ENCODE measurements at places on chromosomes 7 and 10.
A peak's percentile ranks its signal among the peaks of the same experiment; 100 is the strongest.

- no peak for DNase-seq
Observed at GRCh38 chr7:100824499-100825214, 2.7 kb downstream of the EPHB4 start.

DNA sequence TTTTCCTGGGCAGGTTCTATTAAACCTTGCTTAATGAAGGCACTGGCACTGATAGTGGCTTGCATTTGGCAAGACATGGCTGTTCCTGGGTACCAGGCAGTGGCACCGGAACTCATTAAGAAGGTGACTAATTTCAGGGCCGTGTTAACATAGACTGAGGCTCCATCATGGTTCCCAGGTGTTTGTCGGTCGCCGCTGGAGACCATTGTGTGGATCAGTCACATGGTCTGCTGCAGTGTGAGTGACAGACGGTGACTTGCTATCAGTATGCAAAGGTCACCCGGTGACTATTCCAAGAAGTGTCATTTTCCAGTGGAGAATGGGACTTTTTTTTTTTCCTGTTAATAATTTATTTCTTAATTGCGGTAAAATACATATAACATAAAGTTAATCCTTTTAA, 106.3 kb downstream of the INSYN2A start:
- no peak for DNase-seq

DNA sequence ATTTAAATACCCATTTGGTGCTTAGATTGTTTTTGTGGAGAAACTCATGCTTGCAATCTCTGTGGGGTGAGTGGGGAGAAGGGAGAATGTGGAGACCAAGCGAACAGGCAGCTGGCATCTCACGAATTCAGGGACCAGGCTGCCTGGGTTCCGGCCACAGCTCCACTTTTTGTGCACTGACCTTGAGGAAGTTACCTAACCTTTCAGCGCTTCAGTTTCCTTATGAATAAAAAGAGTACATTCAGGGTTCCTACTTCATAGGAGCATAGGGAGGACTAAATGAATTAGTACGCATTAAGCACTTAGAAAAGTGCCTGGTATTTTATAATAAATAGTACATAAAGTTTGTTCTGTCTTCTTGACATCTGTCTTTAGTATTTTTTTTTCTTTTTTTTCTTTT, 72.5 kb downstream of the PRTFDC1 start:
- DNase-seq: no peak

DNA sequence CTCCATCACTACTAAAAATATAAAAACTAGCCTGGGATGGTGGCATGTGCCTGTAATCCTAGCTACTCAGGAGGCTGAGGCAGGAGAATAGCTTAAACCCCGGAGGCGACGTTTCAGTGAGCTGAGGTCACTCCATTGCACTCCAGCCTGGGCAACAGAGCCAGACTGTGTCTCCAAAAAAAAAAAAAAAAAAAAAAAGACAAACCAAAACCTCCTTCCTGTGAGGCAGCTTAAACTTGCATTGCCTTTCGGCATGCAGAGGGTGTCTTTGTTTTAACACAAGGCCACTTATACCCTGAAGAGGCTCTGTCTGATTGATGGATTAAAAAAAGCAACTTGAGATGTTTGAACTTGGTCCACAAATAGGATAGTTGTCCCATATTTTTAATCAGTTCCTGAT, 128.4 kb upstream of the RSU1 start:
- no peak for DNase-seq

- no peak for DNase-seq
Observed at GRCh38 chr10:48705401-48705938, 20.8 kb downstream of the WDFY4 start.

- peak; percentile 69 for DNase-seq
Observed at GRCh38 chr7:134593530-134594392, 44.9 kb downstream of the AKR1B15 start.

DNA sequence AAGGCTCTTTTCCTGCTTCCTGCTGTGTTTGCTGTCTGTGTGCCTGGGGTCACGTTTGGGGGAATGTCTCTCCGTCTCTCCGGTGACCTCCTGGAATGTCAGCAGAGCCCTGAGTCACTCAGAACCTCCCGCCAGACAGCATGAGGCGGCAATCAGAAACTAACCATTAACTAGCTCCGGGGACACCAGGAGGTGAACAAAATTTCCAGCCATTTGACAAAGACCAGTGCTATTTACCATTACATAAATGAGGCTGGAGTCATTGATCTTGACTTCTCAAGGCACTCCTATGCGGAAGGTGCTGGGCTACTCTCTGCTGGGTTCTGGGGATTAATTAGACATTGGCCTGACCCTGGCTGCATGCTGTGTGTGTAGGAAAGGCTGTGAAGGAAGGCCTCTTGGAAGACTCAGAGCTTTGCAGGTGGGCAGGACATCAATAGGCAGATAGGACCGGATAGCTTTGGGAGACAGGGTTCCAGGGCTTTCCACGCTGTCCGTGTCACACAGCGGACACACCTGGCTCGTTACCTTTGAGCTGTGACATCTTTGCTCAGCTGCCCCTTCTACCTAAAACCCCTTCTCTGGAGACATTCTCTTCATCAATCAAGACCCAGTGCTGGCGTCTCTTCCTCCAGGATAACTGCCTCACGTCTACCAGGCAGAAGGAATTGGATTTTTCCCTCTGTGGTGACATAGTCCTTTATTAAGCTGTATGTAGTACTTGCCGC, 77.0 kb downstream of the PFKFB3 start:
- DNase-seq: no peak

- no peak for DNase-seq
Observed at GRCh38 chr10:112904000-112904399, 46.0 kb upstream of the TCF7L2 start.

- no peak for DNase-seq
Observed at GRCh38 chr7:143906895-143907294, 4.9 kb upstream of the TCAF1 start.

DNA sequence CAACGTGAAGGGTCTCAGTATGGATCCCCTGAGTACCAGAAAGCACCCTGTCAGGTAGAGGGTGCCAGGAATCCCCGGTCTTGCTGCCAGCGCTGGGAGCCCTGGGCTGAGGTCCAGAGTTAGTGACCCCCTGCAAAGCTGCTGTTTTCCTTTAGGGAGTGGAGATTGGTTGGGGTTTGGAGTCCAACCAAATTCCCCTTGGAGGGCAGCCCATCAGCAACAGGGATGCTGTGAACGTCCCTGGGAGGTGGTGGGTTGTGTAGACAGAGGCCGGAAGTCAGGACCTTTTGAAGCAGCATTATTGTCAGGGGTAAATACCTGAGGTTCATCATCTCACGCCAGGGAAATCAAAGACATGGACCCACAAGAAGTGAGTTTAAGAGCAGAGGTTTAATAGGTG, 104.2 kb downstream of the COL26A1 start:
- DNase-seq: no peak

DNA sequence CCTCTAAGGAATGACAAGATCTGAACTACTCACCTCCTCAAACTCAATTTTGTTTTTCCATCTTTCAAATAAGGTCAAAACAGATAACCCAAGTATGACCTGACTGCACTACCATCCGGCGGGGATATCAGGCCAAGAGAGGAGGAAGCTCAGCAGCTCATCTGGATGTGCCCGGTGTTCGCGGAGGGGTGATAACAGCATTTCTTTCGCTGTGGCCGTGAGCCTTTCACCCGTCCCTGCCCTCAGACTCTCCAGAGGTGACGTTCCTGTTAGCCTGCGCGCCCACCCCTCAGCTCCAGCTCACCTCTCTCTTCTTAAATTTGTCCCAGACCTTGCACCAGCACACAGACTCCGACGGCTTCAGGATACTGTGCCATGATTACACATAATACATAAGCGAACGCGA, 526 bp downstream of the ZNF248 start:
- no peak for DNase-seq

Data from anterior cingulate cortex (tissue), 58 donors.